ENCODE measurements at places on chromosomes 1 and 21.

- peak overlapping the region; percentile 74 for H3K27ac ChIP-seq
- peaks cover 19% of the 10 kb centered on the region for H3K4me1 ChIP-seq
- no peaks in the 10 kb centered on the region for H3K36me3 ChIP-seq
- DNase-seq = no peak
- H3K4me3 ChIP-seq = peak overlapping the region; percentile 84
- no peaks in the 10 kb centered on the region for H3K27me3 ChIP-seq
These were observed 1.9 kb downstream of the WLS start for GRCh38 chr1:68230484-68230802.

- no peak overlapping the region for H3K4me3 ChIP-seq
- no peaks in the 10 kb centered on the region for H3K36me3 ChIP-seq
- no peaks in the 10 kb centered on the region for H3K4me1 ChIP-seq
- no peaks in the 10 kb centered on the region for H3K27me3 ChIP-seq
These were observed 177.3 kb downstream of the ZSCAN20 start for GRCh38 chr1:33649759-33650158.

GRCh38 chr1:99546432-99547416 lies 99.2 kb upstream of the PALMD start:
- no peaks in the 10 kb centered on the region for H3K36me3 ChIP-seq
- no peak overlapping the region for H3K4me3 ChIP-seq
- H3K27me3 ChIP-seq = no peaks in the 10 kb centered on the region

DNA sequence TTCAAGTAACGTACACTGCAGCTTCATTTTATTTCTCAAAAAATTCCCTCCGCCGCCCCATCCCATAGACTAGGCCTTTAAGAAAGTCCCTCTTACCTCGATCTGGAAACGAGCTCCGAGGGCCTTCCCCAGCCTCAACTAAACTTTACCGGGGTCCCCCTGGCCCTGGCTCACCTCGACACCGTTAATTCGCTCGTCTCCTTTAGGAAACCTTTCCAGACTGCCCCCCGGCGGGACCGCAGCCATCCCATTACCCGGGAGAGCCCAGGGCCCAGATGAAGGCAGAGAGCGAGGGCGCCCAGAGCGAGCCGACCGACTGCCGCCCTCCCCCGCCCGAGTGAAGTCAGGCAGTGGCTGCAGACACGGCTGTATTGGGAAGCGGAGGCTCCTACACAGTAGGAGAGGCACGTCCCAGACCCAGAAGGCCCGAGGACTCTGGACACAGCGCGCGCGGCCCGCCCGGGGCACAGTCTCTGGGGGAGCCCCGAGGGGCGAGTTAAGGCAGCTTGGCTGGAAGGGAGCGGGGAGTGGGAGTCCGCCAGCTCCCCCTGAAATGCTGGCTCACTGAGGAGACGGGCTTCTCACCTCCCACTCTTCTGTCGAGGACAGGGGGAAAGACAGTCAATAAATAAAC lies 14.6 kb downstream of the SEMA6C start:
- H3K27me3 ChIP-seq = no peaks in the 10 kb centered on the region
- H3K27ac ChIP-seq = peak overlapping the region; percentile 57
- no peaks in the 10 kb centered on the region for H3K4me1 ChIP-seq

GRCh38 chr1:7266561-7266960 lies 481.3 kb downstream of the CAMTA1 start:
- peaks cover 30% of the 10 kb centered on the region for H3K27me3 ChIP-seq
- H3K36me3 ChIP-seq = no peaks in the 10 kb centered on the region
- no peaks in the 10 kb centered on the region for H3K4me1 ChIP-seq
- no peak overlapping the region for H3K4me3 ChIP-seq
- DNase-seq = no peak

GRCh38 chr1:152127673-152128072 lies 12.4 kb upstream of the TCHH start:
- no peaks in the 10 kb centered on the region for H3K4me1 ChIP-seq
- H3K27me3 ChIP-seq = peaks cover 11% of the 10 kb centered on the region
- no peak overlapping the region for H3K4me3 ChIP-seq
- no peak for DNase-seq
- H3K36me3 ChIP-seq = no peaks in the 10 kb centered on the region

GRCh38 chr1:92679980-92680379 lies 104.9 kb downstream of the EVI5 start:
- no peaks in the 10 kb centered on the region for H3K27me3 ChIP-seq
- DNase-seq = no peak
- peaks cover 15% of the 10 kb centered on the region for H3K36me3 ChIP-seq
- H3K4me3 ChIP-seq = no peak overlapping the region
- no peak overlapping the region for H3K27ac ChIP-seq
- H3K4me1 ChIP-seq = no peaks in the 10 kb centered on the region

DNA sequence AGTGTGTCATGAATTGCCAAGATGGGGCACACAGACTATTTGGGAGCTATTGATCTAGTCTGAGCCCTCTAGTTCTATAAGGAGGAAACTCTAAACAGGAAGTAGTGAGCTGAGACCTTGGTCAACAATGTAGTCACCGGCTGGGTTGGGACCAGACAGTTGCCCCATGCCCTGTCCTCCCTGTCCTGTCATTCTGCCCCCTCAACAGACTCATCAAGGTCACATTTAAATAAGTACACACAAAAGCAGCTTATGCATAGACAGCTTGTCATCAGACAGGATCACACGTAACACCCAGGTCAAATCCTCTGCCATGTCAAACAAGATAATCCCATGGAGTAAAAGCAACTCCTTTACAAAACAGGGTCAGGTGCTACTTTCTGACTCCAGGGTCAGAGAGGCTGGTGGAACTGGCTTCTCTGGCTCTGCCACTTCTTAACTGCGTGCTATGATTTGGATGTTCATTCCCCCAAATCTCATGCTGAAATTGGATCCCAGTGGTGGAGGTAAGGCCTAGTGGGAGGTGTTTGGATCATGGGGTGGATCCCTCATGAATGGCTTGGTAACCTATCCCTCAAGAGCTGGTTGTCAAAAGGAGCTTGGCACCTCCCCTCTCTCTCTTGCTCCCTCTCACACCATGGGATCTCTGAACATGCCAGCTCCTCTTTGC lies 128.9 kb downstream of the HIVEP3 start:
- H3K27me3 ChIP-seq = no peaks in the 10 kb centered on the region
- no peaks in the 10 kb centered on the region for H3K36me3 ChIP-seq
- no peaks in the 10 kb centered on the region for H3K4me1 ChIP-seq
- DNase-seq = no peak
- H3K27ac ChIP-seq = no peak overlapping the region
- H3K4me3 ChIP-seq = no peak overlapping the region

DNA sequence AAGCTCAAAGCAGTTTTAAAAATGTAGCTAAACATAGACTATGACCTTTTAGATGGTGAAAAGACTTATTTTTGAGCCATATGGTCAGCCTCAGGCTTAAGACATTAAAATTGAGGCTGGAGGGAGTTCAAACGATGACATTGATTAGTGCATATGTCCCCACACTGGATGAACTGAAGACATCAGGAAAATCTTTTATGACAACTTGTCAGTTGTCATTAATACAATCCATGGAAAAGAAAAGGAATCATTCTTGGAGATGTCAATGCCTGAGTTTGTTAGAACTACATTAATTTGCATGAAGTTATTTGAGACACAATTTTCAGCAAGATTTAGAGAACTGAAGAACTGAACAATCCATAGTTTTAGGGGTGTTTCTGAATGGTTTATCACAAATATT lies 349.9 kb downstream of the COL11A1 start:
- DNase-seq = no peak
- no peaks in the 10 kb centered on the region for H3K27me3 ChIP-seq
- no peak overlapping the region for H3K4me3 ChIP-seq
- no peak overlapping the region for H3K27ac ChIP-seq
- no peaks in the 10 kb centered on the region for H3K36me3 ChIP-seq

GRCh38 chr21:30104241-30104640 lies 62.4 kb downstream of the CLDN17 start:
- no peaks in the 10 kb centered on the region for H3K36me3 ChIP-seq
- H3K4me1 ChIP-seq = no peaks in the 10 kb centered on the region
- DNase-seq = no peak
- H3K27ac ChIP-seq = no peak overlapping the region
- H3K4me3 ChIP-seq = no peak overlapping the region

GRCh38 chr1:55473661-55474060 lies 258.5 kb upstream of the USP24 start:
- no peaks in the 10 kb centered on the region for H3K27me3 ChIP-seq
- no peak overlapping the region for H3K27ac ChIP-seq
- no peaks in the 10 kb centered on the region for H3K4me1 ChIP-seq

DNA sequence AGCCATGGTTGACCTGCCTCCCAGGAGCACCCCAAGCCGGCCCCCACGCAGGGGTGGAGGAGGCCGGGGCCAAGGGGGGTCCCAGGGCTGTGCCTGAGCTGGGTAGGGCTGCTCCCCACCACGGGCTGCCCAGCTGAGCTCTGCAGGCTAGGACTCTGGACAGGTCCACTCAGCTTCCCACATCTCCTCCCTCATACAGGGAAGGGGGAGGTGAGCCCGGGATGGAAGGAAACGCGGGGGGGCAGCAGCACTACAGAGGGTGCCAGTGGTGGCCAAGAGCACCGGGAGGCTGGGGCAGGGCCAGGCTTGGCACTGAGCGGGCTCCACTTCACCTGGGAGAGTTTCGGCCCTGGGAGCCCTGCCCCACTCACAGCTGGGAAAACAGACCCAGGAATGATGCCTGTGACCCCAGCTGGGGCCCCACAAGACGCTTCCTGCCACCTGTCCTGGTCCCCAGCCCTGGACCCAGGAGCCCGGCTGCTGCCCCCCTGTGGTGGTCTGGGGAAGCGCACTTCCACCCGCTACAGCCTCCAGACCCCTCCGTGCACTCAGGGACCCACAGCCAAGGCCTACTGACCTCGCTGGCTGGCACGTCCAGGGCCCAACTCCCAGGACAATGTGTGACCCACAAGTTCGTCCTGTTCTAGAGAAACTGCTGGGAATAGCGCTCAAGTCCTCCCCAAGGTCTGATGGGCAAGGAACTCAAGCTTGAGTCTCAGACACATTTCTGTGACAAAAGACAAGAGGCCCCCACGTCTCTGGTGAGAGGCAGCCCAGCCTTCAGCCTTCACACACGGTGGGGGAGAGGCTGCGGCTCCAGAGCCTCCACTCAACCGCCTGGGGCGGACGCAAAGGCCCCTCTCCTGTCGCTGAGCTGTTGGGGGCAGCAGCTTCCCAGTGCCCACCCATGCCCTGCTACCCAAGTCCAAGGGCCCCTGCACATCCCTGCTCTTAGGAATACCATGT lies 3.0 kb downstream of the AURKAIP1 start:
- peaks cover 8% of the 10 kb centered on the region for H3K36me3 ChIP-seq
- peaks cover 36% of the 10 kb centered on the region for H3K4me1 ChIP-seq
- peak; percentile 47 for DNase-seq
- no peak overlapping the region for H3K4me3 ChIP-seq

- peaks cover 11% of the 10 kb centered on the region for H3K4me1 ChIP-seq
- no peaks in the 10 kb centered on the region for H3K27me3 ChIP-seq
- H3K27ac ChIP-seq = no peak overlapping the region
- no peak overlapping the region for H3K4me3 ChIP-seq
These were observed 44.0 kb upstream of the TARDBP start for GRCh38 chr1:10968411-10968826.

- H3K27me3 ChIP-seq = no peaks in the 10 kb centered on the region
- no peak overlapping the region for H3K4me3 ChIP-seq
- no peak for DNase-seq
- H3K27ac ChIP-seq = no peak overlapping the region
- H3K36me3 ChIP-seq = no peaks in the 10 kb centered on the region
These were observed 300.4 kb upstream of the RUNX1 start for GRCh38 chr21:35349376-35350080.

DNA sequence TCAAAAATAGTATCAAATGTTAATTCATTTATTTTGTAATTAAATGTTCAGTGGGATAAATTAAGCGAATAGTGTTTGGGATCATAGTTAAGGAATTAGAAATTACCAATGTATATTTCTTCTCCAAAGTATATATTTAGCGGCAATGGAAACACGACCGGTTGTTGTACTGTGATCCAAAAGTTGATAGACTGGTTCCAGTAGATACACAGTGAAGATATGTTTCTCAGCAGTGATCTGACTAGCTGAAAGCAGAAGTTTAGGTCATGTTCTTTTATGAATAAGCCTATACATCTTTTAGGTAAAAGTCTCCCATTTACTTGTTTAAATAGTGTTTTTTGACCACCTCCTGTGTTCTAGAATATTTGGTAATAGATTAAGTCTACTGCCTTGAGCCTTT lies 8.8 kb downstream of the USP16 start:
- no peak overlapping the region for H3K4me3 ChIP-seq
- H3K27ac ChIP-seq = no peak overlapping the region
- H3K4me1 ChIP-seq = no peaks in the 10 kb centered on the region
- H3K36me3 ChIP-seq = peaks cover 68% of the 10 kb centered on the region

DNA sequence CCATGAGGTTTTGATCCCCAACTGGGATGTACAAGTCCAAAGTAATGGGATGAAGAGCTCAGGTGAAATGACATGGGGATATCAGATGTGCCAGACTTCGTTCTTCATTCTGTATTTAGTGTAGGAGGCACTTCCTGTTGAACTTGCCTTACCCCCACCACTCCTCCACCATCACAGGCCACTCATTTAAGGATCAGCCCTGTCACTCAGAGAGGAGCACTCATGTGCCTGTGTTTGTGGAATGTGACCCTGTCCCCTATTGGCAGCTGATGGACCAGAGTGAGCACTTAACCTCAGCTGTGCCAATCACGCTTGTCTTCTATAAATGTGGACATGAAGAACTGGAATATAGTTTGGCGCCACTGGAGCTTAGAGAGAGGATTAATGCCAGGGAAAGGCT lies 91.4 kb upstream of the CTTNBP2NL start:
- no peak overlapping the region for H3K27ac ChIP-seq
- no peaks in the 10 kb centered on the region for H3K4me1 ChIP-seq
- no peaks in the 10 kb centered on the region for H3K36me3 ChIP-seq
- H3K27me3 ChIP-seq = no peaks in the 10 kb centered on the region
- no peak overlapping the region for H3K4me3 ChIP-seq

- no peak for DNase-seq
- no peak overlapping the region for H3K27ac ChIP-seq
- H3K4me3 ChIP-seq = no peak overlapping the region
- H3K36me3 ChIP-seq = no peaks in the 10 kb centered on the region
These were observed 10.9 kb upstream of the SAMD11 start for GRCh38 chr1:912740-913301.

DNA sequence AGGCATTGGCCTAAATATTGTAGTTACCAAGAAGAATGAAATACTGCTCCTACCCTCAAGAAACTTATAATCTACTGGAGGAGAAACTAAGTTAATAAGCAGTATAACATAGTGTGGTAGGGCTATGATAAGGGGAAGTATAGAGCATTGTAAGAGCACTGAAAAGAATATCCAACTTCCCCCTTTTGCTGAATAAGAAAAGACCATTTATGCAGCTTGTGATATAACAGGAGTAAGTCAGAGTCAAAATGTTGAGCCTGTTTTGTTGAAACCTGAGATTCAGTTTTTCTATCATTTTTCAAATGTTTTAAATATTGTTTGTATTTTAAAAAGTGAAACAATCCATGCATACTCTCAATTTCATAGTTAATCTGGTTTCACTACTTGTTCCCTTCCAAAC lies 48.3 kb upstream of the FCRL4 start:
- H3K36me3 ChIP-seq = no peaks in the 10 kb centered on the region
- H3K4me1 ChIP-seq = no peaks in the 10 kb centered on the region
- H3K27ac ChIP-seq = no peak overlapping the region
- no peak for DNase-seq
- no peak overlapping the region for H3K4me3 ChIP-seq
- no peaks in the 10 kb centered on the region for H3K27me3 ChIP-seq
